Esophagus muscularis mucosa (tissue), 4 donors: ENCODE measurements at places on chromosomes 1 and 21. TPM values are rescaled to one million over a fixed set of nuclear protein-coding genes. Genes with fewer than 3 reads are reported as not detected.

Gene CELA2A
- not detected for total RNA-seq

DNA sequence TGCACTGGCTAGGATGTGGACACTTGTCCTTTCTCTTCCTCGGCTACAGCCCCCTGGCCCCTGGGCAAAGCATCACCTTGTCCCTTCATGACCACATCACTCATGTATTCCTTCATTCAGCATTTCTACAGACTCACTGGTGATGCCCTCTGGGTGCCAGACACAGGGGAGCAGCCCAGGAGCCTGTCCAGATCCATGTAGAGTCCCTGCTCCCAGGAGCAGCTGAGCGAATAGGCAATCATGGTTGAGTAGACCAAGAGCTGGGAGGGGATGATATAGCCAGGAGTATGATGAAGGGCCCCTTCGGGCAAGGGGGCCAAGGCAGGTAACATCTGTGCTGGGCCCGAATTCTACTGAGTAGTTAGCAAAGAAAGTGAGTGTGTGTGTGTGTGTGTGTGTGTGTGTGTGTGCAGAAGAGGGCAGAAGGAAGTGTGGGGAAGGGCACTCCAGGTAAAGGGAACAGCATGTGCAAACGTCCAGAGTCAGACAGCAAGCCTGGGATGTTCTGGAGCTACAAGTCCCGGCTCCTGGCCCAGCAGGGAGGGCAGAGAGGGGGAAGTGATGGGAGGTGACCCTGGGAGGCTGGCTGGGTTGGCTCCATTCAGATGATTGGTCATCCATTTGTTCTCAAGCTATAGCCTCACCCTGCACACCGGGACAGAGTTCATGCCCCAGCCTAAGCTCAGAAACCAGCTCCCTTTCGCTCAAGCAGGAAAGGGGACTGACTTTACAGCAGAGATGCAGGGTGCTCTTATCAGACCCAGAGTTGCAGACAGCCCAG, 21.0 kb upstream of the PIK3CD start:
- DNase-seq, result no peak
- peaks cover 15% of the 10 kb centered on the region for H3K4me1 ChIP-seq
- H3K4me3 ChIP-seq, result no peak overlapping the region
- no peak overlapping the region for H3K27ac ChIP-seq
- H3K36me3 ChIP-seq, result no peaks in the 10 kb centered on the region
- H3K27me3 ChIP-seq, result no peaks in the 10 kb centered on the region

- H3K27ac ChIP-seq, result no peak overlapping the region
- H3K27me3 ChIP-seq, result no peaks in the 10 kb centered on the region
- no peaks in the 10 kb centered on the region for H3K4me1 ChIP-seq
- no peaks in the 10 kb centered on the region for H3K36me3 ChIP-seq
- no peak overlapping the region for H3K4me3 ChIP-seq
- no peak for DNase-seq
Observed at GRCh38 chr1:29728703-29729102, 492.4 kb downstream of the PTPRU start.

DNA sequence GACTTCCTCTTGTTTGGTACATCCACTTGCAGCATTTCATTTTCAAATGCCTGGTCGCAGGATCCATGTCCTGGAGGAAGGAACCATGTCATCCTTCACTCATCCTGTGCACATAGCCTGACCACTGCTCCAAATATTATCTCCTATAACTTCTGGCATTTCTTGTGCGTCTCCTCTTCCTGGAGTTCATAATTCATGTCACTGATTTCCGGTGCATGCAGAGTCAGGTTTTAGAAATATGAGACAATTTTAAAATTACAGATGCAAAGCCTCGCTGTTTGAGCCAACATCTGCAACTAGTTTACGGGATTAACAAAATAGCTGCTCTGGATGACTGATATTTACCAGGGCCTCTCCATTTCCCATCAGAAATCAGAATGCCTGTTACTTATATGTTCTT, 268.1 kb downstream of the DNM3 start:
- H3K36me3 ChIP-seq, result no peaks in the 10 kb centered on the region
- H3K27me3 ChIP-seq, result no peaks in the 10 kb centered on the region
- H3K4me3 ChIP-seq, result no peak overlapping the region
- no peak for DNase-seq
- H3K4me1 ChIP-seq, result peaks cover 19% of the 10 kb centered on the region

DNA sequence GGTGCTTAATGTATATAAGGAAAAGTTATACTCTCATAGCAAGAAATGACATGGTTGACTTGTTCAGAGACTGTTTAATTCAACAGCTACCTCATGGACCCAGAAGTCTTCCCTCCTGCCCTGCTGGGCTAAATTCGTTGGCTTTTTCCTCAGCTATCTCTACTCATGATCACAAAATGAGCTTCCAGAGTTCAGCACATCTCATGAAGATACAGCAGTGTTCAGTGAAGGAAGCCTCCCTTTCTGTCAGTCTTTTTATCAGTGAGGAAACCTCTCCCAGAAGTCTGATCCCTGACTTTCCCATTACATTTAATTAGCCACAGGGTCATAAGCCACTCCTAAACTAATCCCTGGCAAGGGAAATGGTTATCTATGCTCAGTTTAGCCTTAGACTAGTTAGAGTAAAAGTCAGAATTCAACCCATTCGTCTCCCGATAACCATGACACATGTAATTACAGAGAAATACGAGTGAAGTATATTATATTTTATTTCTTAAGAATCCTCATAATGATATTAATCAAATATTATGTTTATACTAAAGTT, 97.5 kb downstream of the DENND1B start:
- DNase-seq, result no peak
- H3K36me3 ChIP-seq, result no peaks in the 10 kb centered on the region
- no peak overlapping the region for H3K27ac ChIP-seq
- H3K4me3 ChIP-seq, result no peak overlapping the region

- no peak for DNase-seq
- H3K4me3 ChIP-seq, result no peak overlapping the region
- no peaks in the 10 kb centered on the region for H3K4me1 ChIP-seq
- H3K27me3 ChIP-seq, result no peaks in the 10 kb centered on the region
- no peak overlapping the region for H3K27ac ChIP-seq
Observed at GRCh38 chr1:175560192-175560591, 183.2 kb downstream of the TNR start.

DNA sequence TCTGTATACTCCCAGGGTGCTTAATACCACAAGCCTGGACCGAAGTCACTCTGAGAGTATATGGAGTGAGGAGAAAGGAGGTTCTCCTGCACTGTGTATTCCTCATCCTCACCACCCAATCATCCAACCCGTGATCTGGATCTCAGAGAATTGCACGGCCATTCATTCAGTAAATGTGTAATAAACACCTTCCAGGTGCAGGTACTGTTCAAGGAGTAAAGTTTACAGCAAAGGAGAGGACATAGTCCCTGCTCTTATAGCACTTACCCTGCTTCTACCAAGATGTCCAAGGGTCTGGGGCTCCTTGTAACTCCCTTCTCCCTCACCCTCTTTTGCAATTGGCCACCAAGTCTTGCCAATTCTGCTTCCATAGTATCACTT, 139.2 kb upstream of the JUN start:
- H3K27ac ChIP-seq, result peak overlapping the region; percentile 53
- no peaks in the 10 kb centered on the region for H3K27me3 ChIP-seq
- peaks cover 12% of the 10 kb centered on the region for H3K4me1 ChIP-seq
- DNase-seq, result peak; percentile 68
- no peak overlapping the region for H3K4me3 ChIP-seq

- DNase-seq, result no peak
- no peaks in the 10 kb centered on the region for H3K27me3 ChIP-seq
- H3K4me1 ChIP-seq, result no peaks in the 10 kb centered on the region
- H3K27ac ChIP-seq, result no peak overlapping the region
- no peaks in the 10 kb centered on the region for H3K36me3 ChIP-seq
- H3K4me3 ChIP-seq, result no peak overlapping the region
Observed at GRCh38 chr1:188462837-188463236, 1634.1 kb downstream of the PLA2G4A start.

- no peaks in the 10 kb centered on the region for H3K27me3 ChIP-seq
- H3K4me3 ChIP-seq, result no peak overlapping the region
- no peak for DNase-seq
- no peaks in the 10 kb centered on the region for H3K36me3 ChIP-seq
- H3K4me1 ChIP-seq, result peaks cover 9% of the 10 kb centered on the region
Observed at GRCh38 chr1:48077795-48078222, 80.6 kb upstream of the TRABD2B start.

DNA sequence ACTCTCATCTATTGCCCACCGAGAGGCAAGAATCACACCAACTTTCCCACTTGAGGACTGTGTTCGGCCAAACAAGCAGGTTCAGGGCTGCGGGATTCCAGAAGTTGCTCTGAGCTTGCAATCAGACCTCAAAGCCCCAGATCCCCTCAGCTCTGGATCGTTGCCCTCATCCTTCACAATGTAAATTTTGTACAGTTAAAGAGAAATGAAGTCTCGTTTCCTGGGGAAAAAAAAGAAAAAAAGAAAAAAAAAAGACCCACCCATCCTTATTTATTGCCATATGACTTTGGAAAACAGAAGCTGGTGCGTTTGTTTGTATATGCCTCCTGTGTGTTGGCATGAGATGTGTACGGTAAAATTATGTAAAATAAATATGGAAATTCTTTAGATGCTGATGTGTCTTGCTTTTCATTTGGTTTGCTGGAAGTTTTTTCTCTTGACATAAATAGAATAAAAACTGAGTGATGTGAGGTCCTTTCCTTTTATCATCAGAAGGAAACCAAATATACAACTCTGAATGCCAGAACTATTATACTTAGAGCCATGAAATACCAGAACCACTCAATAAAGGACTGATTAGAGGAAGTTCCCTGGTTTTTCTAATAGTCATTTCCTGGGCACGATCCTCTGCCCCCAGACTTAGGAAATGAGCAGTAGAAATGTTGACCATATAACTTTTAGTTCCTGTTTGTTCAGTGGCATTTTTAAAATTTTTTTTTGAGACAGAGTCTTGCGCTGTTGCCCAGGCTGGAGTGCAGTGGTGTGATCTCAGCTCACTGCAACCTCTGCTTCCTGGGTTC, 48.7 kb downstream of the LHX4 start:
- H3K4me3 ChIP-seq, result no peak overlapping the region
- no peak overlapping the region for H3K27ac ChIP-seq
- peaks cover 45% of the 10 kb centered on the region for H3K36me3 ChIP-seq
- DNase-seq, result no peak

DNA sequence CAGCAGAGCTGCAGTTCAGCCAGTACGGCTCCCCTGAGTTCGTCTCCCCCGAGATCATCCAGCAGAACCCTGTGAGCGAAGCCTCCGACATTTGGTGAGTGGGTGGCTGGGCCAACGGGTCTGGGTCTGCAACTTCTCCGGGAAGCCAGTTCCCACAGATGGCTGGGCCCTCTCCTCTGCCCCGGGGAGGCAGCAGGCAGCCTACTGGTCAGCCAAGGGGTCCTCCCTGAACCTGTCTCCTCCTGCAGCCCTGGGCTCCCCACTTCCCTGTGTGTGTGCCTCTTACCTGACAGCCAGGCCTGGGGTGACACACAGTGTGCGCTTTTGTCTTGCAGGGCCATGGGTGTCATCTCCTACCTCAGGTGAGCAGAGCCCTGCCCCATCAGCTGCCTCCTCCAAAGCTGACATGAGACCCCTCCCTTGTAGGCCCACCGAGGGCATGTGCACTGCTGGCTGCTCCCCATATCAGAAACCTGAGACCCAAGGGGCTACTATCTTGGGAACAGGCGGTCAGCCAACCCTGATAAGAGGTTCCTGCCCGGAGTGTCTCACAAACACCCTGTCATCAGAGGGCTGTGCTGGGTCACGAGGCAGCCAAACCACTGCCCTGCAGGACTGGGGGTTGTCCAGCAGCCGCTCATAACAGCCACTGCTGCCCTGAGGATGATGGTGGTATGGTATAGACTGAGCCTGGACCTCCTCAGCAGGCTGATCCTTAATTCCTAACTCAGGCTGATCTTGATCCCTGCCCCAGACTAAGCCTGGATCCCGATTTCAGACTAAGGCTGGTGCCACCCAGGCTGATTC, 37.6 kb downstream of the TRIM11 start:
- no peak overlapping the region for H3K4me3 ChIP-seq
- no peak for DNase-seq
- peaks cover under 1% of the 10 kb centered on the region for H3K4me1 ChIP-seq
- no peaks in the 10 kb centered on the region for H3K27me3 ChIP-seq
- H3K36me3 ChIP-seq, result no peaks in the 10 kb centered on the region
